ENCODE measurements at places on chromosomes 12 and 14.

DNA sequence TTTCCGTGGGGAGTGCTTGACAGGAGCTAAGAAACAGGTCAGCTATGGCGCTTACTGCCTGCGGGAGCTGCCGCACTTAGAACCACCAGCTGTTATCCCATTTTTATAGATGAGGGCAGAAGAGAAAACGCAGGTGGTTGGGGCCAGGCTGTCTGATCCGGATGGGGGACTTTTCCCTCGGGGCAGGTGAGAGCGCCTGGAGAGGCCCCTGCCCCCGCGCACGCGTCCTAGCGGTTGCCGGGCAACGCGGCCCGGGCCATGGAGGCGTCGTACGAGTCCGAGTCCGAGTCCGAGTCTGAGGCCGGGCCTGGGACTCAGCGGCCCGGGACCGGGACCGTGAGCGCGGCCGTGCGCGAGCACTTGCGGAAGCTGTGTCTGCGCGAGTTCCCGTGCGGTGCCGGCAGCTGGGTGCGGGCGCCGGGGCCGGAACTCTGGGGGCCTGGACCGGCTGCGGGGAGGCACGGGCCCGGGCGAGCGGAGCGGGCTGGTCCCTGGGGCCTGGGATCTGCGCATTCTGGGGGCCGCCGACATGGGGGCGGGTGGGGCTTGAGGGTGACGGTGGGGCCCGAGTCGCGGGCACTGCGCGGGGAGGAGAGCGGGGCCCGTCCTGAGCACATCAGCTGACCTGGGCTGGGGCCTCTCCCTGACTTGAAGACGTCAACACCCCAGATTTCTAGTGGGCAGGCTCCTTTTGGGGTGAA lies at the start of gene LRRC43:
Gene LRRC43, plus strand, starts transcription at position 237 of the 701 bp plus-strand sequence. Its CDS starts 22 bp downstream, at position 259.
- DNase-seq, result peak; percentile 12

DNA sequence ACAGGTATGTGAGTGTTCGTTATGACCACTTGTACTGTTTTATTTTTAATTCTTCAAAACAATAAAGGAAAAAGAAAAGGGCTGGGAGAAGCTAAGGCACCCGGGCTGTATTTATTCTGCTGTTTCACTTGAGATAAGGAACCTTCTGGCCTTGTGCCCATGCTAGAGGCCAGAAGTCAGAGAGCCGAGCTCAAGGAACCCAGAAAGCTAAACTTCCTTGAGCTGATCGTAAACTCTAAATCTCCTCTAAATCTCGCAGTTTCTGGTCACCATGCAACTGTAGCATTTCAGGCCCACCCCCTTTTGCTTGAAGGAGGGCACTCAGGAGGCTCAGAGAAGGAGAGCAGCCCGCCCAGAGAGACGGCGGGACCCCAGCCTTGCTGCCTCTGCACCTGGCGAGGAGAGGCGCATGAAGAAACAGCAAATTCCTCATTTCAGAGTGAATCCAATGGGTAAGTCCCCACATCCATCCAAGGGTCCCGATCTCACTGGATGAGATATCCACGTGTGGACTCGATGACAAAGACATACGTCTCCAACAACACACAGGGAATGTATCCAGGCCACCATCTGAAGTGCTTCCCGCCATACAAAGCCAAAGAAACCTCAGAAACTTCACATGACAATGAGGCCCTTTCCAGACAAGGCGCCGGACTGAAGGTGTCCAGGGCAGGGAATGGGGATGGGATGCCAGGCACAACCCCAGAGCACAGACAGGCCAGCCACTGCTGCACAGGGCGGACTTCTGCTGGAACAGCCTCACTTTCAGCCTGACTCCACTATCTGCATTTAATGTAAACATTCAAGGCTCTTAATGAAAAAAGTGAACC lies 14.6 kb downstream of the CCDC88C start:
- no peak for DNase-seq

- no peak for DNase-seq
Observed at GRCh38 chr12:100173111-100173510, 27.5 kb upstream of the ACTR6 start.

DNA sequence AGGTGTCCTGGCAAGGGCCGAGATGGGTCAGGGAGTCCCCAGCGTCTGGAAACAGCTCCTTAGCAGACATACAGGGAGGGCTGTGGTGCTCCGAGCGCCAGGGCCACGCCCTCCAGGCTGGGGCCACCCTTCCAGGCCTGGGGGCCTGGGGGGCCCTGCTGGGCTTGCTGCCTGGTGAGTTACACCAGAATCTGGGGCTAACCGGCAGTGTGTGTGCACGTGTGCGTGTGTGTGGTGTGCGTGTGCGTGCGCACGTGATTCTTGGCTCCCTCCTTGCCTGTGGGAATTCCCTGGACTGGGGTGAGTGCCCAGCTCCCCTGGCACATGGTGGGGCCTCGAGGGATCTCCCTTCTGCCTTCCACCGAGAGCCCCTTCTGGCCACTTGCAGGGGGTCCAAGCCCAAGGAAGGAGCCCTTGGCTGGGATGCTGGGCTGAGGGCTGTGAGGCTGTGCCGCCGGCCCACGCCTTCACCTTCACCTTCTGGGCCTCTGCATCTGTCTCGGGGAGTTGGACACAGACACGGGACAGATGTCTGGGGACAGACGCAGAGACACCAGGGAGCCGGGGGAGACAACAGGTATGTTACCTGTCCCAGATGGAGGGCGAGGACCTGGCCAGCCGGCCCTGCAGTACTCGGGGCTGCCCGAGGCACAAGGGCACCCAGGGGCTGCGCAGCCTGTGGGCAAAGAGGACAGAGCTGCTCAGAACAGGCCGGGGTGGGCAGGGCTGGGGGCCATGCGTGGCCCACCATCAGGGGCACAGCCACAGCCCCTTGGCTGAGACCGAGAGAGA lies 37.2 kb downstream of the BEGAIN start:
- no peak for DNase-seq

- no peak for DNase-seq
Observed at GRCh38 chr12:127819056-127819455, 447.9 kb upstream of the TMEM132C start.

DNA sequence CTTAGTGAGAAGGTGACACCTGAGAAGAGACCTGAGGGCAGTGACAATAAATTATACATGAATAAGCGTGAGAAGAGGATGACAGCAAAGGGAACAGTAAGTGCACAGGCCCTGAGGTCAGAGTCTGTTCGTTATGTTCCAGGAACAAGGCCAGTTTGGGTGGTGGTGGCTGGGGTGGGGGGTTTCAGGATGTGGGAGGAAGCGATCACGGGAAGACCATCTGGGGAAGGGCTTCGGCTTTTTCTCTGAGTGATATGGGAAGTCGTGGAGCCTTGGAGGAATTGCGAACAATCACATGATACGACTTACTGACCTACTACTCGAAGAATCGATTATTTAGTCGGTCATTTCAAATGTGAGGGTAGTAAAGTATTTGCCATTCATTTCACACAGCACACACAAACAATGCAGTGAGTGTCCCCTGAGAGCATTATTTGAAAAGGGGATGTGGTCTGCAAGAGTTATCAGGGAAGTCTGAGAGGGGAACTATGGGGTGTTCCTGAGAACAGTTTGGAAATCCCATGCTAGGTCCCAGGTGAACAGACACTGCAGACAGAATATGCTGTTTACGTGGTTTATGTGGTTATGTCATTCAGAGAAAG lies 94.7 kb downstream of the SLC38A1 start:
- DNase-seq, result no peak

DNA sequence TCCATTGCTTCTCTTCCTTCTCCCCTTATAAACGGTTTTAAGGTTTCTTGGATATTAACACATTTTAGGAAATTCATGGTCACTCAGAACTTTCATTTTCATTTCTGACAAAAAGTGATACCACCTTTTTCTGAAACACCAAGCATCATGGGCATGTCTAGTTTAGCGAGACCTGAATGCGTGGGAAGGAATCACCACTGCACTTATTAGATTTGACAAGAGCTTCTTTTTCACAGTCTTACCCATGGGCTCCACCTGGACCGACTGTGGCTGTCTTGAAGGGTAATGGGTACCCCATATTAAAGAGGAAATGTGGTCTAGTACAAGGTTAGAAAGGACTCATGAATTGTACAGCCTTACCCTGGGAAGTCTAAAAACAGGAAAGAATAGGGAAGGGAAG lies 95.4 kb downstream of the KCNK10 start:
- DNase-seq, result no peak

DNA sequence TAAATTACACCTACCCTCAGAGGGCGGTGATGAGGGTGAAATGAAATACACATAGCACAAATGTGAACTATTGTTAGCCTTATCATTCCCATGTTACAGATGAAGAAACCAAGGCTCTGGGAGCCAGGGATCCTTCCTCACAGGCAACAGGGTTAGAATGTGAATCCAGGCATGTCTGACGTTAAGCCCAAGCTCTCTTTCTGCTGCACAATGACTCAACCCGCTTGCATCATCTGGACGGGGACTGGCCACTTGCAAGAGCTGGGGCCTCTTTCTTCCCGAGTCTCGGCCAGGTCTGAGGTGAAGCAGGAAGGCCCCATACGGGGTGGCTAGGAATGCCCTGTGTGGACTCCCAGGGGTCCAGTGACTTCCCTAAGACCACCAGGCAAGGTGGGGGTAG lies 105.2 kb downstream of the RBM19 start:
- no peak for DNase-seq

GRCh38 chr12:45547822-45548221 lies 181.7 kb upstream of the ARID2 start:
- DNase-seq, result no peak

DNA sequence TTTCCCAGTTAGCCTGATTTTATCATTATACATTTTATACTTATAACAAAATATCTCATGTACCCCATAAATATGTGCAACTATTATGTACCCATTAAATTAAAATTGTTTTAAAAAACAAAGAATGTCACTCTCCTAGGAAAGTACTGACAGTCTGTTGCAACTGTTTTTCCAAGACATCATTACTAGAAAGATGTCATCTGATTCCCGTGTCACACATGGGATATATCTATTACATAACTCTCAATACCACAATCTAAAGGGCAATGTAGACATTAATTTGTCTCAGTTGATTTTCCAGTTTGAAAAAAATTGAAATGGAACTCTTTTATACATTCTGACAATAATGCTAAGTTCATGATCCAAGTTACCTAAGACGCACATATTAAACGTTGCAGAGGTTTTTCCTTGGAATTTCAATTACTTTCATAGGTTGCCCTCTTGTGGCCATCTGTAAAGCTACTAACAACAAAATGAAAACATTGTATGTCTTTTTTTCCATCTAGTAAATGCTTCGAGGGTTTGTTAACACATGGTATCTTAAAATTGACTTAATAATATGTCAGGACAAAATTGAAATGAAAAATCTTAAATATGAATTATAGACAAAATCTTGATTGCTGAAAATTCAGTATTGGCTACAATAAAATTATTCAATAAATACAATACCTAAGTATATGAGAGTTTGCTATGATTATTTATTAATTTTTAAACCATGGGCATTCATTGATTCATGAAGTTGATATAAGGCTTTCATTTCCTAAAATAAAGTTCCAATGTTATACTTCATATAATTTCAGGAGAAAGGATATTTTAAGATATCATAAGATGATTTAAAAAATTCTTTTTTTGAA lies 131.6 kb downstream of the PPFIA2 start:
- no peak for DNase-seq

GRCh38 chr12:19760611-19761010 lies 321.3 kb downstream of the AEBP2 start:
- no peak for DNase-seq

DNA sequence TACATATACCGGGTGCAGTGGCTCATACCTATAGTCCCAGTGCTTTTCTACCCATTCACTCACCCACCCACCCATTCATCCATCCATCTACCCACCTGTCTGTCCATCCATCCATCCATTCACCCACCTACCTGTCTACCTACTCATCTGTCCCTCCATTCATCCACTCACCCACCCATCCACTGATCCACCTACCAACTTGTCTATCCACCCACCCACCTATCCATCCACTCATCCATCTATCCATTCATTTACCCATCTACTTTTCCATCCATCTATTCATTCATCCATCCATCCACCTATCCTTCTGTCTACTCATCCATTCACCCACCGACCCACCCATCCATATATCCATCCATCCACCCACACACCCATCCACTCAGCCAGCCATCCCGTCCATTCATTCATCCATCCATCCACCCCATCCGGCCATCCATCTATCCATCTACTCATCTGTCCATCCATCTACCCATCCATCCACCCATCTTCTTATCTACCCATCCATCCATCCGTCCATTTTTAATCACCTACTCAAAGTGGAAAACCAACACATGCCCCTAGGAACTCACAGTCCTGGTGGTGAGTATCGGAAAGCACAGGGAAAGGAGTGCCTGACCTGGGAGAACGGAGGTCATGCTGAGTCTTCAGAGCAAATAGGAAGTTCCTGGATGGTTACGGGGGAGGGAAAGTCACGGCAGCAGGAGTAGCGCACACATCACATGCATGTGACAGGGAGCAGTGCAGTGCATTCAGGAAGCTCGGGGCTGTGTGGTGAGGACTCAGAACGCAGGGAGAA lies 20.0 kb downstream of the DDX51 start:
- no peak for DNase-seq

DNA sequence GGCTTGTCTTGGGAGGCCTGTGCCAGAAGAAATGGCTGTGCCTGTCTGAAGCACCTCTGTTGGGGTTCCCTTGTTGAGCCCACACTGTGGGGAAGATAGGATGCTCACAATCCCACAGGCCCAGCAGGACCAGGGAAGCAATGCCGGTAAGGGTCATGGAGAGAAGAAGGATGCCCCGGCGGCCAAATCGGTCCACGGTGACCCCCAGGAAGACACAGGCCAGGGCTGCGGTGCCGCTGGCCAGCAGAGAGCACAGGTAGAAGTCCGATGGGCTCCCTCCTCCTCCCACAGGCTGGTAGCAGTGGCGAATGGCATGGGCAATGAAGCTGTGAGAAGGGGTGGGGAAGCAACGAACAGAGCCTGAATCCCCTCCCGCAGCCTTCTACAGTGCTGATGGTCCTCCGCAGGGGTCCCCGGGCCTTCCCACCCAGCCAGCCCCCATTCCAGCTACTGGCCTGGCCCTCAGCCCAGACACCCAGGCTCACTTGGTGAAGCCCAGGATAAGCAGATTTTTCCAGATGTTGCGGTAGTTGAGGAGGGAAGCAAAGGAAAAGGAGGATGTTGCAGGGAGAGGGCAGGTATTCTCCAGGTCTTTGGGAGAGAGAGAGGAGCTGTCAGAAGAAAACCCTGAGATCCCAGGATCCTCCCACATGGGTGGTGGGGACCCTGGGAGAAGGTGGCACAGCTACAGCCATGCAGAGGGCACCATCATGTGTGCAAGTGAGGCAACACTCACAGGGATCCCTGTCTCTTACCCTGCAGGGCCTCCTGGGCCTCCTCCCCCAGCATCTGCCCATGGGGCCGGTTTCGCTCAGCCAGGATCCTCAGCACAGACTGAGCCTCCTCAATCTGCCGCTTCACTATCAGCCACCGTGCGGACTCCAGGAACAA lies 5.0 kb downstream of the SLC22A17 start:
- no peak for DNase-seq
